Ovary (tissue), 10 donors: ENCODE measurements at places on chromosomes 2 and 18. TPM values are rescaled to one million over a fixed set of nuclear protein-coding genes. Genes with fewer than 3 reads are reported as not detected.

DNA sequence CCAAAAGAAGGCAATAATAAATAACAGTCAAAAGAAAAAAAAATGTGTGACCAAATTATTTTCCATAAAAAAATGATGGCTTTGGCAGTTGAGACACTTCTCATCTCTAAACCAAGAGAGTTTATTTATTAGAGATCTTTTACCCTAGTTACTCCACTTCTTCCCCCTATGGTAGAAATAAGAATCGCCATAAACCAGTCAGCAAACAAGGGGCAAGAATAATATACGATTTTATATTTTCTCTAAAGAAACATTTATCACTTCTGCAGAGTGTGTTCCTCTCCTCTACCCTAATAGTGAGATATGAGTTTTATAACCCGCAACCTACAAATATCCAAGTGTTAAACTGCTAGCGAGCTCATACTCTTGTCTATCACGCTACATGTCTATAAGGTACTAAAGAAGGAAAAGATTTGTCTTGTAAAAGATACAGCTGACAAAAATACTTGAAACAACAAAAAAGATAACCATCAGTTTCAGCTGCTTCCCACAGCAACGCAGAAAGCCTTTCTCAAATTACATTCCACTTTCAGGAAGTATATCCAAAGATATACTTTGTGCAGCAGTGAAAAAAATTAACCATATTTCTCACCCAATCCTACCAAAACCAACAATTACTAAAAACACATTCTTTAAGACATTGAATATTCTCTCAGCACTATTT is 2.3 kb downstream of the RNF103 start:
- H3K27ac ChIP-seq: no peak overlapping the region
- DNase-seq: no peak
- peaks cover 4% of the 10 kb centered on the region for H3K4me1 ChIP-seq
- no peaks in the 10 kb centered on the region for H3K27me3 ChIP-seq
- peak overlapping the region; percentile 50 for H3K4me3 ChIP-seq

The MBD2 gene
- total RNA-seq: 23.2 TPM

DNA sequence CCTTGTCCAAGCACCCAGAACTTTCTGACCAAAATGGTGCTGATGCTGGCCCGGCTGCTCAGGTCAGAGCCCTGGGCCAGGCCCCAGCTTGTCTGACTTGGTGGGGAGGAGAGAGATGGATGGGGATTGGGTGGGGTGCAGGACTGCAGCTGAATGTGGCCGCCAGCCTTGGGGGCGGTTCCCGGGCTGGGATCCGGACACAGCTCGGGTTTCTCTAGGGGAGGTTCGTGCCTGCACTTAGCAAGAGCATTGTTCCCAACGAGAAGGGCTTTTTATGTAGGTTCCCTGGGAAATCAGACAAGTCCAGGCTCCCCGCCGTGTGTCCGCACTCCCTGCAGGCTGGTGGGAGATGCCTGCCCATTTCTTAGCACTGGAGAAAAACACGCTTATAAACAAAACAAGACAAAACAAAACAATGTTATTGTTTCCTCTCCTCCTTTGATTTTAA is 50.5 kb upstream of the HS6ST1 start:
- peak; percentile 34 for DNase-seq
- H3K36me3 ChIP-seq: no peaks in the 10 kb centered on the region
- no peaks in the 10 kb centered on the region for H3K27me3 ChIP-seq
- H3K4me1 ChIP-seq: peaks cover 6% of the 10 kb centered on the region

- peak within 1 kb of the TSS; percentile 24 for H3K4me3 ChIP-seq
- no peaks in the 10 kb centered on the region for H3K36me3 ChIP-seq
- no peaks in the 10 kb centered on the region for H3K27me3 ChIP-seq
- peak; percentile 40 for DNase-seq
These were observed at the start of gene NPPC for GRCh38 chr2:231926180-231926741. Gene NPPC, minus strand, starts transcription at chr2:231926396. Its CDS starts 147 bp downstream, at chr2:231926249.

DNA sequence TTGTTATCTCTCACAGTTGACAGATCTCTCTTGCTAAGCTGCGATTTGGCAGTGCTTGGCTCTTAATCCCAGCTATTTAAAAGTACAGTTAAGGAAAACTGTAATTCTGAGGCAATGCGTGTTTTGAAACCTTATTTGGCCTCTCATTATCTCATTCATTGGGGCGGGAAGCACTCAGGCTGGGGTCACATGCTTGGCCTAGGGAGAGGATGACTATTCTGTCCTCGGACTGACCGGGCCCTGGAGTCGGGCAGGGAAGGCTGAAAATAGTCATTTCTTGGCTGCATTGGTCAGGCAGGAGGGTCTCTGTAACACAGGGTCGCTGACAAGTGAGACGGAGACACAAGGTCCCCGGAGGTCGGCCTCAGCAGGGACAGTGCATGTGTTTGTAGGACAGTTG is 20.2 kb upstream of the EMILIN2 start:
- H3K27ac ChIP-seq: no peak overlapping the region
- H3K27me3 ChIP-seq: no peaks in the 10 kb centered on the region
- no peaks in the 10 kb centered on the region for H3K36me3 ChIP-seq
- DNase-seq: peak; percentile 56
- H3K4me1 ChIP-seq: no peaks in the 10 kb centered on the region

The SIGLEC15 gene
- total RNA-seq: not detected

- DNase-seq: no peak
- H3K36me3 ChIP-seq: no peaks in the 10 kb centered on the region
- H3K27me3 ChIP-seq: no peaks in the 10 kb centered on the region
- no peak overlapping the region for H3K4me3 ChIP-seq
- H3K4me1 ChIP-seq: no peaks in the 10 kb centered on the region
These were observed 185.4 kb downstream of the SNTG2 start for GRCh38 chr2:1136067-1136466.

The ZNF521 gene
- total RNA-seq: 38.7 TPM

The FAM124B gene
- total RNA-seq: 0.99 TPM

GRCh38 chr2:206535260-206535986 is 92.1 kb downstream of the ADAM23 start:
- DNase-seq: no peak
- H3K27ac ChIP-seq: no peak overlapping the region
- no peaks in the 10 kb centered on the region for H3K36me3 ChIP-seq
- no peaks in the 10 kb centered on the region for H3K27me3 ChIP-seq

- no peaks in the 10 kb centered on the region for H3K27me3 ChIP-seq
- DNase-seq: no peak
- H3K4me1 ChIP-seq: no peaks in the 10 kb centered on the region
These were observed 623.5 kb downstream of the DCC start for GRCh38 chr18:52963481-52963880.

DNA sequence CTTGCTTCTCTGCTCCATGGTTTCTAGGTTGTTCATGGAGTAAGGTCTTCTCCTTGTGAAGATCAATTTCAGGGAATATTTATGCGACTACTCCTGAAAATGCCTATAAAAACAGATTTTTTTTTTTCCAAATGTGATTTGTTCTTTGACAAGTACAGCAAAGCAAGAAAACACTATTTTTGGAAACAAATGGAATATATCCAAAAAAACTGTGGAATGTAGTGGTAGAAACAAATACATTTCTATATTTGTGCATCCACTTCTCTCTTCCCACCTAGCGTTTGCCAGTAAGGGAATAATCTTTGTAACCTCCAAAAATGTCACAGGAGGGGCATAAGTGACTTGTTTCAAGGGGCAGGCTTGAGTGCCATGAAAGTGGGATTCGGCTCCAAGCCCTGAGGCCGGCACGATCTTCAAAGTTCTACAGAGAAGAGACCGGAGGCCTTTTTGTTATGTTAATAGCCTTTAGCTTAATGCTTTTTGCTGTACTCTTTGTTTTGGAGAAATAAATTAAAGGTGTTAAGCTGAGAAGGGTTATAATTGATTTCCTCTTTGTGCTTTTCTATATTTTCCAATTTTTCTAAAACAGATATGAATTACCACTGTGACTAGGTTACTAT is 200.6 kb downstream of the NRP2 start:
- no peaks in the 10 kb centered on the region for H3K4me1 ChIP-seq
- no peaks in the 10 kb centered on the region for H3K27me3 ChIP-seq
- H3K36me3 ChIP-seq: no peaks in the 10 kb centered on the region
- DNase-seq: no peak

The IL36A gene
- not detected for total RNA-seq

DNA sequence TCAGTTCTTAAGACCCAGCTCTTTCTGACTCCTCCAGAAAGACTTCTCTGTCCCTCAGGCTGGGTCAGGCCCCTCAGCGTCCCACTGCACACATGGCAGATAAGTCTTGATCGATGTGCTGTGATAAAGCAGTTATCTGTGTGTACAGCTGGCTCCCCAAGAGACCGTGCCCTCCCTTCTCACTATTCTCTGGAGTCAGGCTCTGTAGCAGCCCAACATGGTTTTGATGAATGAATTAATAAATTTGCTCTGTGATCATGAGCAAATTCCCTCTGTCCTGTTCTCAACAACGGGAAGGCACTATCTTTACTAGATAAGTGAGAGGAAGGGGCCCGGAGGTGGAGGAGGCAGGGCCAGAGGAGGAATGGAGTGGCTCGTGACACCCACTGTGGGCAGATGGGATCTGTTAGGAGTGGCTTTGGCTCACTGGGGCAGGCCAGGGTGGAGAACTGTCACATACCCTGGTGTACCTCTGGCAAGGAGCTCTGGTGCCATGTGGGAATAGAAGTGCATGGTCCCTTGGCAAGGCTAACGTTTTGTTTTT is 48.3 kb downstream of the ZFP36L2 start:
- H3K36me3 ChIP-seq: no peaks in the 10 kb centered on the region
- no peak overlapping the region for H3K4me3 ChIP-seq
- peak overlapping the region; percentile 89 for H3K27ac ChIP-seq

GRCh38 chr2:178892751-178893625 is 85.8 kb upstream of the TTN start:
- H3K27ac ChIP-seq: no peak overlapping the region
- DNase-seq: no peak
- H3K4me1 ChIP-seq: no peaks in the 10 kb centered on the region
- no peaks in the 10 kb centered on the region for H3K27me3 ChIP-seq

GRCh38 chr2:199220920-199221319 is 236.8 kb downstream of the SATB2 start:
- H3K4me3 ChIP-seq: no peak overlapping the region
- no peak overlapping the region for H3K27ac ChIP-seq
- DNase-seq: no peak
- no peaks in the 10 kb centered on the region for H3K27me3 ChIP-seq
- no peaks in the 10 kb centered on the region for H3K4me1 ChIP-seq

The GPR45 gene
- not detected for total RNA-seq

The ALPP gene
- total RNA-seq: 21.5 TPM

The SH3YL1 gene
- total RNA-seq: 53.1 TPM

The RNF149 gene
- total RNA-seq: 62.5 TPM

DNA sequence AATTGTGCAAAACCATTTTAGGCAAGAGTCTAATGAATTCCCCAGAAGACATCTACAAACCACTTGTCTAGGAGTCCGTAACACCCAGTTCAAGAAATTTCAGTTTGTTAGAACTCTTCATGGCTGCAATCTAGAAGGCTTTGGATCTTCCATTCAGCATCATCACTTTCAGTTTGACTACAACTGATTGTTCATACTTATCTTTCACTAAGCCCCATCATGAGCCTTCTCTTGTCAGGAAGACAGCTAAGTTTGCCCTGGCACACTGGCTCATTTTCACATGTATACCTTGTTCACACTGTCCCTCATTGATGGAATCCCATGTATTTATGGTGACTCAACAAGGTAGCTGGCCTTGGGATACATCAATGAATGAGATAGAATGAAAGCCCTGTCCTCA is 898.4 kb upstream of the CELF4 start:
- H3K36me3 ChIP-seq: no peaks in the 10 kb centered on the region
- no peak overlapping the region for H3K4me3 ChIP-seq
- no peaks in the 10 kb centered on the region for H3K4me1 ChIP-seq
- H3K27me3 ChIP-seq: no peaks in the 10 kb centered on the region

DNA sequence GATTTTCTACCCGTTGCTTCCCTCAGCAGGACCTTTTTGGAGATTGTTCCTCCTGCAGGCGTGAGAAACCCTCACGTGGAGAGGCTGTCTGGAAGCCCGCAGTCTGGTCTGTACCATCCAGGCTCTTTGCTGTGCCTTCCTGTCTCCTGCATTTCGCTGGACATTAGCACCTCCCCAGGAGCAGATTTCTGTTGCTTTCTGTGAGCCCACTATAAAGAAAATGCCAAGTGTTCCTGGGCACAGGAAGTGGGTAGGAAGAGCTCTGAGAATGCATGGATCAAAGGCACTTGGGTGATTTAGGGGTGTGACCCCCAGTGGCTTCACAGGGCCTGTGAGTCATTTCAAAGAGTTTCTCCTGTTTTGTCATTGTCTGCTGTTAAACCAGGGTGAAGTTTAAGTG is 27.3 kb downstream of the SPTBN1 start:
- no peak overlapping the region for H3K4me3 ChIP-seq
- H3K4me1 ChIP-seq: peaks cover 24% of the 10 kb centered on the region
- no peak for DNase-seq
- H3K27ac ChIP-seq: peak overlapping the region; percentile 11

The KCTD1 gene
- total RNA-seq: 10.7 TPM

The DSG4 gene
- not detected for total RNA-seq

The IGFBP2 gene
- total RNA-seq: 117 TPM

- peak; percentile 56 for DNase-seq
- no peaks in the 10 kb centered on the region for H3K36me3 ChIP-seq
- no peaks in the 10 kb centered on the region for H3K27me3 ChIP-seq
- peak overlapping the region; percentile 51 for H3K4me3 ChIP-seq
- H3K27ac ChIP-seq: peak overlapping the region; percentile 58
- H3K4me1 ChIP-seq: peaks cover 7% of the 10 kb centered on the region
These were observed 30.1 kb upstream of the ZNF516 start for GRCh38 chr18:76524900-76525698.

- H3K27me3 ChIP-seq: no peaks in the 10 kb centered on the region
- H3K27ac ChIP-seq: no peak overlapping the region
- DNase-seq: no peak
- peaks cover 3% of the 10 kb centered on the region for H3K4me1 ChIP-seq
These were observed 4.0 kb downstream of the PKP4 start for GRCh38 chr2:158460632-158461297.

DNA sequence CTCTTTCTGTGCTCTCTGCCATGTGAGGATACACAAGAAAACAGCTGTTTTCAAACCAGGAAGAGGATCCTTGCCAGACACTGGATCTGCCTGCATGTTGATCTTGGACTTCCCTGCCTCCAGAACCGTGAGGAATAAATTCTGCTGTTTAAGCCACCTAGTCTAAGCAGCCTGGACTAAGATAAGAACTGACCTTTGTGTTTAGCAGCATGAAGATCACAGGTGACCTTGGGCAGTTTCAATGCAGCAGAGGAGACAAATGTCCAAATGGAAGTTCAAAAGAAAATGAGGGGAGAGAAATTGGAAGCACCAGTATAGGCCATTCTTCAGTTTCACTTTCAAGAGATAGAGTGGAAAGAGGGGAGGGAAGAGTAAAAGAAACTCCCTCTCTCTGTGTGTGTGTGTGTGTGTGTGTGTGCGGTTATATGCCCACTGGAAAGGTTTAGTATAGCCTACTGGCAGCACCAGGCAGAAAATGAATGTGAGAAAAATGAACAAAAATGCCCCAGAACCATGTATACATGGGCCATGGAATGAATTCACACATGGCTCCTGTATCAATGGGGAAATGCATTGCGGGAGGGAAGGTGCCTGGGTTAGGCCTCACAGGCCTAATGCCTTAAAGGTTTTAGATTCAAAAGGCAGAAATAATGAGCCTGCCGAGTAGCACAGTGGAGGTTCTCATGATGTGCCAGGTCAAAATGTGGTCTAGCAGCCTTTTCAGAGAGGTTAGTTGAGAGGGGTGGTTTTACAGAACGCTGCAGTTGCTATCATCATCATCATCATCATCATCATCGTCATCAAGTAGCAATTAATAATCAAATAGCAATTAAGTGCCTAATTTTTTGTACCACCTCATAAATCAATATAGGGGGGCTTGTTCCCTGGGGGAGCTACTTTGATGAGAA is 1.1 kb upstream of the CERS6 start:
- no peaks in the 10 kb centered on the region for H3K4me1 ChIP-seq
- H3K27me3 ChIP-seq: no peaks in the 10 kb centered on the region
- H3K27ac ChIP-seq: no peak overlapping the region
- DNase-seq: no peak

The THSD7B gene
- total RNA-seq: 0.32 TPM
